ENCODE measurements at places on chromosomes 3 and 15. TPM values are rescaled to one million over a fixed set of nuclear protein-coding genes. Genes with fewer than 3 reads are reported as not detected.

Gene TEX9
- 4.1 TPM for total RNA-seq

Gene EOMES
- total RNA-seq: 2.5 TPM

Gene DLL4
- total RNA-seq: 0.31 TPM

Gene IL17RC
- 23.6 TPM for total RNA-seq

Gene C15orf40
- total RNA-seq: 21.1 TPM

GRCh38 chr3:196883361-196883760 lies 15.6 kb downstream of the SENP5 start:
- DNase-seq: no peak
- no peaks in the 10 kb centered on the region for H3K27me3 ChIP-seq
- H3K27ac ChIP-seq: no peak overlapping the region

DNA sequence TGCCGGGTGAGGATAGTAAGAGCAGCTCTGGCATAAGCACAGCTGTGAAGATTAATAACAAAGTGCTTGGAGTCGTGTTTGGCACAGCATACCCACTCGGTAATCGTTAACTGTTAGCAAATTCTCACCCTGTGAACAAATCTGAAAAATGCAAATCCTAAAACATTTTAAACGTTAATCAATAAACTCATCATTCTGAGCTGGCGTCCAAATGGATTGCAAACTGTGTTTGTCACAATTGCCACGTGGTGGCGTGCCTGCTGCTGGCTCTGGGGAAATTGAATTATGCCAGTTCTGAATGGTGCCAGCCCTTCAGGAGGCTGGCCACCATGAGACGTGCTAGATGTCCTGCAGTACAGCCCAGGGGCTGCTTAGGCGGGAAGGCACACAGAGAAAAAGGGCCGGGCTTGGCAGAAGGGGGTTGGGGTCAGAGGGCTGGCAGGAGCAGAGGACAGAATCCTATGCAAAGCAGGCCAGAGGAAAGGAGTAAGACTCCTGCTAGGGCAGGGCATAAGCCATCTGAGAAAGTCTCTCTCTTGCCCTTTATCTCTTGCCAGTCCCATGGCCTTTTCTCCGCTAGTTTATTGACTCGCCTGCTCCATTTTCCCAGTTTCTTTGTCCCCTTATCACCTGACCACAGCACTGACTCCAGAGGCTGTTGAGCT lies 22.1 kb upstream of the POLG start:
- H3K27ac ChIP-seq: no peak overlapping the region
- H3K4me1 ChIP-seq: peaks cover 2% of the 10 kb centered on the region
- H3K36me3 ChIP-seq: no peaks in the 10 kb centered on the region
- peaks cover 26% of the 10 kb centered on the region for H3K27me3 ChIP-seq
- DNase-seq: no peak

DNA sequence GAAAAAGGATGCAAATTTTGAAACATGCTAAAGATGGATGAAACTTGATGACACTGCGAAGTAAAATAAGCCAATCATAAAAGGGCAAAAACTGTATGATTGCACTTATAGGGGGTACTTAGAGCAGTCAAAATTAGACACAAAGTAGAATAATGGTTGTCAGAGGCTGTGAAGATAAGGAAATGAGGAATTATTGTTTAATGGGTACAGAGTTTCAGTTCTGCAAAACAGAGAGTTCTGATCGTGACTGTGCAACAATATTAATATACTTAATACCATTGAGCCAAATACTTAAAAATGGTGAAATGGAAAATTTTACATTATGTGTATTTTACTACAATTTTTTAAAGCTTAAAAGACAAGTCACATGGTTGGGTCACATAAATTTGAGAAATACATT lies 35.1 kb downstream of the UBE3A start:
- no peak overlapping the region for H3K27ac ChIP-seq
- no peak for DNase-seq
- H3K27me3 ChIP-seq: no peaks in the 10 kb centered on the region
- H3K4me3 ChIP-seq: no peak overlapping the region

DNA sequence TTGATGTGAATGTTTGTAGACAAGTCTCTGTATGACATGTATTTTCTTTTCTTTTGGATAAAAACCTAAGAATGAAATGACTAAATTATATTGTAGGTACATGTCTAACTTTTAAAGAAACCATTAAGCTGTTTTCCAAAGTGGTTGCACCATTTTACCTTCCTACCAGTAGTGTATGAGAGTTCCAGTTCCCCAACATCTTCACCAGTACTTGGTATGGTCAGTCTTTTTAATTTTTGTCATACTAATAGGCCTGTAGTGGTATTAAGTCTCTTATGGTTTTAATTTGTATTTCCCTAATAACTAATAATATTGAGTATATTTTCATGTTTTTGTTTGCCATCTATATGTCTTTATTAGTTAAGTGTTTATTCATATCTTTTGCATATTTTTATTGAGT lies 244.0 kb upstream of the LRRFIP2 start:
- no peak overlapping the region for H3K4me3 ChIP-seq
- no peak for DNase-seq
- no peak overlapping the region for H3K27ac ChIP-seq
- no peaks in the 10 kb centered on the region for H3K27me3 ChIP-seq
- no peaks in the 10 kb centered on the region for H3K36me3 ChIP-seq

DNA sequence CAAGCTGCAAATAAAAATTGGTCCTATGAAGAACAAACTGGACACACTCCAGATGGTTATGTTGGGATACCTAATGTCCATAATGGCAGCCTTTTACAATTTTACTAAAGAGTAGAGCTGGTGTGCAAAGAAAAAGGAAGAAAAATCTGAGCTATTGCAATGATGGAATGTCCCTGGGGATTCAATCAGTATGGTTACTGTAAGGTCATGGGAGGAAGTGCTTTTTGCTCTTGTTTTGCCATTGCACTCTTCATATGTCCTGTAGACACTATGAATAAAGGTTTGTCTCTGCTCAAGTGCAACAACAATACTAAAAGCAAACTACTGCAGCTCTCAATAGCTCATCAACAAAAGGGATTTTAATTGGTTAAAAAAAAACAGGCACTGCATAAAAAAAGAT lies 5.4 kb downstream of the PFN2 start:
- DNase-seq: no peak
- peaks cover 54% of the 10 kb centered on the region for H3K36me3 ChIP-seq
- H3K27ac ChIP-seq: no peak overlapping the region
- H3K4me3 ChIP-seq: no peak overlapping the region
- H3K4me1 ChIP-seq: peaks cover 45% of the 10 kb centered on the region
- no peaks in the 10 kb centered on the region for H3K27me3 ChIP-seq

DNA sequence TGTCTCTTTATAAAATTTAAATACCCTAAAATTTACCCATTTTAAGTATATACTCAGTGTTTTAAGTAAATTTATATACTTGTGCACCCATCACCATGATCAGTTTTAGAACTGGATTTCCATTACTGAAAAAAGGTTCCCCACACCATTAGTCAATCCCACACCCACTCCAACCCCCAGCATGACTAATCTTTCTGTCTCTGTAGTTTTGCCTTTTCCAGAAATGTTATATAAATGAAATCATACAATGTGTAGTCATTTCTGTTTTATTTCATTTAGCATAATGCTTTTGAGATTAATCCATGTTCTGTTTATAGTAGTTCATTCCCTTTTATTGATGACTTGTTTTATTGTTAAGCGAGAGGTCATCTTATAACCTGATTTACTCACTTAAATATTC lies 66.1 kb upstream of the LIMD1 start:
- no peaks in the 10 kb centered on the region for H3K36me3 ChIP-seq
- no peak overlapping the region for H3K27ac ChIP-seq
- H3K4me1 ChIP-seq: no peaks in the 10 kb centered on the region
- H3K4me3 ChIP-seq: no peak overlapping the region
- H3K27me3 ChIP-seq: no peaks in the 10 kb centered on the region

GRCh38 chr3:21447476-21448151 lies 303.4 kb downstream of the ZNF385D start:
- H3K27me3 ChIP-seq: no peaks in the 10 kb centered on the region
- H3K36me3 ChIP-seq: no peaks in the 10 kb centered on the region
- no peak overlapping the region for H3K27ac ChIP-seq
- no peaks in the 10 kb centered on the region for H3K4me1 ChIP-seq

GRCh38 chr3:135199137-135199536 lies 404.1 kb downstream of the EPHB1 start:
- DNase-seq: no peak
- no peaks in the 10 kb centered on the region for H3K36me3 ChIP-seq
- no peak overlapping the region for H3K4me3 ChIP-seq
- no peak overlapping the region for H3K27ac ChIP-seq
- no peaks in the 10 kb centered on the region for H3K27me3 ChIP-seq

DNA sequence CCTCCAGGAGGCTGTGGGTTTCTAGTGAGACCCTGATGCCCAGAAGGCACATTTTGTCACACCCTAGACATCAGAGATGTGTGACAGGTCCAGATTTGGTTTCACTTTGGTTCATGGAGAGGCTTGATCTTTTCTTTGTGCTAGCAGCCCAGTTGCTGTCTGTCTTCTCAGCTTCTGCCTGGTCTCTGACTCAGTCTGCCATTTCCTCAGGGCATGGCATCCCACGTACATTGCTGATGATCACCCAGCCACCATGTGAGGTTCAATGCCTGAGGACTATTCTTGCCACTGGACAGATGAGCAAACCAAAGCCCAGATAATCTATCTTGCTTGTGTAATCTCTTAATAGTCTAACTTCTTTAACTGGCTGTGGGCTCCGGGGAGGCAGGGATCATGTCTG lies 144.9 kb upstream of the MRPS22 start:
- no peak for DNase-seq
- no peaks in the 10 kb centered on the region for H3K36me3 ChIP-seq
- H3K4me3 ChIP-seq: no peak overlapping the region
- H3K4me1 ChIP-seq: peaks cover 16% of the 10 kb centered on the region
- H3K27ac ChIP-seq: peak overlapping the region; percentile 51

- H3K4me3 ChIP-seq: no peak overlapping the region
- DNase-seq: no peak
- no peaks in the 10 kb centered on the region for H3K4me1 ChIP-seq
- H3K27ac ChIP-seq: no peak overlapping the region
- no peaks in the 10 kb centered on the region for H3K36me3 ChIP-seq
- no peaks in the 10 kb centered on the region for H3K27me3 ChIP-seq
Observed at GRCh38 chr3:155211266-155211665, 82.2 kb downstream of the STRIT1 start.

- no peak overlapping the region for H3K4me3 ChIP-seq
- H3K36me3 ChIP-seq: no peaks in the 10 kb centered on the region
- H3K27ac ChIP-seq: no peak overlapping the region
- H3K27me3 ChIP-seq: no peaks in the 10 kb centered on the region
Observed at GRCh38 chr3:73827204-73827603, 202.5 kb upstream of the PDZRN3 start.

GRCh38 chr3:10977892-10978510 lies 14.5 kb upstream of the SLC6A1 start:
- no peaks in the 10 kb centered on the region for H3K4me1 ChIP-seq
- no peak for DNase-seq
- peaks cover 3% of the 10 kb centered on the region for H3K27me3 ChIP-seq
- no peak overlapping the region for H3K4me3 ChIP-seq
- H3K27ac ChIP-seq: no peak overlapping the region

DNA sequence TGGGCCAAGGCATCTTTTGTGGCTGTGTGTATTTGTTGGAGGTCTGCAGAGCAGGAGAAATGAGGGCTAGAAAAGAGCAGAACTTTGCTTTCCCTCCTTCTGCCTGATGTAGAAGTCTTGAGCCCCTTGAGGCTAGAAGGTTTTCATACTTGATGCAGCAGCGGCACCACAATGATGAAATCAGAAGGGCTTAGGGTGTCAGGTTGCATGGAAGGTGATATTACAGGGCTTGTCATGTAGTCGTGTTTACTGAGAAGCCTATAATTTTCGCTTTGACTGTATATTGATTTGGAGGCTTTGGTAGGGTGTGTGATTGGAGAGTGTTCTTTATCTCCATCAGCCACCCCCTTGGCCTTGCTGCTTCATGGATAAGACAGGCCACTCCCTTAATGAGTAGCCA lies 339.8 kb downstream of the THSD4 start:
- no peak overlapping the region for H3K4me3 ChIP-seq
- no peaks in the 10 kb centered on the region for H3K4me1 ChIP-seq
- H3K27me3 ChIP-seq: no peaks in the 10 kb centered on the region
- H3K36me3 ChIP-seq: no peaks in the 10 kb centered on the region
- no peak for DNase-seq
- no peak overlapping the region for H3K27ac ChIP-seq

GRCh38 chr3:136114421-136114820 lies 81.7 kb downstream of the MSL2 start:
- no peak overlapping the region for H3K27ac ChIP-seq
- no peaks in the 10 kb centered on the region for H3K36me3 ChIP-seq
- H3K4me1 ChIP-seq: no peaks in the 10 kb centered on the region
- no peak overlapping the region for H3K4me3 ChIP-seq
- no peaks in the 10 kb centered on the region for H3K27me3 ChIP-seq

- peaks cover 25% of the 10 kb centered on the region for H3K4me1 ChIP-seq
- no peaks in the 10 kb centered on the region for H3K36me3 ChIP-seq
- no peaks in the 10 kb centered on the region for H3K27me3 ChIP-seq
- DNase-seq: no peak
- no peak overlapping the region for H3K27ac ChIP-seq
Observed at GRCh38 chr15:68062946-68063465, 8.9 kb downstream of the PIAS1 start.
